ENCODE measurements at places on chromosomes 7 and 10.

DNA sequence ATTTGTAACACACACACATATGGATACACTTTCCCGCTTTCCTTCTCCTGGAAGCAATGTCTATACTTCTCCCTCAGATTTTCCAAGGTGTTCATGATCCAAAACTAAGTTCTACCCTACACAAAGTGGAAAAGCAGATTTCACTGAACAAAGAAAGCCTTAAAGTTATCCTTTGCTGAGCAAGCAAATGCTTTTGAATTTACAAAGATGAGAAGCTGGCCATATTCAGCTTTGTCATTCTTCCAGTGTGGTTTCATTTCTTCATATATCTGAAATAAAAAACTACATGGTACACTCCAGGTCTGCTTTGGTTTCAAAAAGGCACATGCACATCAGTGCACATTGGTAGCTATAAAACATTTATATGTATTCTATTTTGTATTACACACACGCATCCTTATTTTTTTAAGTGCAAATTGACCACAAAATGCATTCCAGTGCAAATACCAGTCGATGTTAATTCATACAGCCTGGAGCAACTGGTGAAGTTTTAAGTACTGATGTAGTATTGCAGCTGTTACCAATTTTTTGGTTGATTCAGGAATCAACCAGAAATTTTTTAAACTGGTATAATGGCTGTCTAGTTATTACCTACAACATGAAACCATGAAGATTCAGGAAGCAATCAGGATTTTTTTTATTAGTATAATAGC lies 65.5 kb upstream of the SRPK2 start:
- DNase-seq, result no peak

DNA sequence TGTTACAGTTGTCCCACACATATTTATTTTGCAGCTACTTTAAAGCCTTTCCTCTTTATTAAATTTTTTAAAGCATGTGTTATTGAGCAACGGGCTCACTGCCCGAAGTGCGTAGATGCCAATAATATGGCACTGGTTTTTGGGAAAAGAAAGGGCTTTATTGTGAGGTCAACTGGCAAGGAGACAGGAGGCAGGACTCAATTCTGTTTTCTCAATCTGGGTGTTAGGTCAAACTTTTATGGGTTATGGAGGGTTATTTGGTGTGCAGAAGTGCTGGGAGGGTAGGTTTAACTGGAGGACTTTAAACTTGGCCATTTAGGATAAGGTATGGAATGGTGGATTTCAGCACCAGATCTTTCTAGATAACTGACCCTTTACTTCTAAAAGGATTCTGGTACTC lies 183.6 kb downstream of the LRRC4 start:
- no peak for DNase-seq

GRCh38 chr10:96299383-96299782 lies 4.9 kb upstream of the DNTT start:
- no peak for DNase-seq

GRCh38 chr10:111116762-111117445 lies 40.1 kb downstream of the ADRA2A start:
- DNase-seq, result no peak

- no peak for DNase-seq
Observed at GRCh38 chr7:101664436-101664835, 35.3 kb upstream of the MYL10 start.

GRCh38 chr7:116030651-116031276 lies at the start of gene TFEC:
Gene TFEC, minus strand, starts transcription at chr7:116030763. Its CDS starts 46,322 bp downstream, at chr7:115984441.
- no peak for DNase-seq

- no peak for DNase-seq
Observed at GRCh38 chr7:20350996-20351692, 20.4 kb downstream of the ITGB8 start.

DNA sequence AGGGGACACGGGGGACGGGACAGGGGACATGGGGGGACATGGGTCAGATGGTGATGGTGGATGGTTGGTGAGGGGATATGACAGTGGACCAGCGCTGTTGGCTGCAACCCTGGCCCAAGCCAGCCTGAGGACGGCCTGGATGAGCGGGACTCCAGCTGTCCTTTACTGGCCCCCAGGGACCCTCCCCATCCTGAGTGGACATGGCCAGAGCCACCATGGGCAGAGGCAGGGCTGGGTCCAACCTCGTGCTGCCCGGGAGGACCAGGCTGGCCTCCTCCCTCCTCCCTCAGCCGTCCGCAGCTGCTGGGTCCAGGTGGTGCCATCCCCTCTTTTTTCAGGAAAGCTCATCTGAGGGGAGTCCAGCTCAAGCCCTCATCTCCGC lies 30.4 kb downstream of the GET4 start:
- no peak for DNase-seq

- no peak for DNase-seq
Observed at GRCh38 chr10:105356626-105357025, 715.5 kb downstream of the SORCS3 start.

GRCh38 chr7:17401791-17402627 lies 103.6 kb downstream of the AHR start:
- no peak for DNase-seq

- DNase-seq, result no peak
Observed at GRCh38 chr10:100208276-100208675, 21.1 kb downstream of the CHUK start.

GRCh38 chr7:17009933-17010332 lies 128.2 kb upstream of the AGR3 start:
- no peak for DNase-seq

DNA sequence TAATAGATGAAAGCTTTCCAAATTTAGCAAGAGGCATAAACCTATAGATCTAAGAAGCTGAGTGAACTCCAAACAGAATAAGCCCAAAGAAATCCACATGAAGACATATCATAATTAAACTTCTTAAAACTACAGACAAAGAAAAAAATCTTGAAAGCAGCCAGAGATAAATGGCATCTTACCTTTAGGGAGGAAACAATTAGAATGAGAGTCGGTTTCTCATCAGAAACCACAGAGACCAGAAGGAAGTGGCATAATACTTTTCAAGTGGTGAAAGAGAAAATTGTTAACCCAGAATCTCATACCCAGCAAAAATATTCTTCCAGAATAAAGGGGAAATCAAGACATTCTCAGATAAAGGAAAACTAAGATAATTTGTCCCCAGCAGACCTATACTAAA lies 98.9 kb upstream of the NANOS1 start:
- no peak for DNase-seq

DNA sequence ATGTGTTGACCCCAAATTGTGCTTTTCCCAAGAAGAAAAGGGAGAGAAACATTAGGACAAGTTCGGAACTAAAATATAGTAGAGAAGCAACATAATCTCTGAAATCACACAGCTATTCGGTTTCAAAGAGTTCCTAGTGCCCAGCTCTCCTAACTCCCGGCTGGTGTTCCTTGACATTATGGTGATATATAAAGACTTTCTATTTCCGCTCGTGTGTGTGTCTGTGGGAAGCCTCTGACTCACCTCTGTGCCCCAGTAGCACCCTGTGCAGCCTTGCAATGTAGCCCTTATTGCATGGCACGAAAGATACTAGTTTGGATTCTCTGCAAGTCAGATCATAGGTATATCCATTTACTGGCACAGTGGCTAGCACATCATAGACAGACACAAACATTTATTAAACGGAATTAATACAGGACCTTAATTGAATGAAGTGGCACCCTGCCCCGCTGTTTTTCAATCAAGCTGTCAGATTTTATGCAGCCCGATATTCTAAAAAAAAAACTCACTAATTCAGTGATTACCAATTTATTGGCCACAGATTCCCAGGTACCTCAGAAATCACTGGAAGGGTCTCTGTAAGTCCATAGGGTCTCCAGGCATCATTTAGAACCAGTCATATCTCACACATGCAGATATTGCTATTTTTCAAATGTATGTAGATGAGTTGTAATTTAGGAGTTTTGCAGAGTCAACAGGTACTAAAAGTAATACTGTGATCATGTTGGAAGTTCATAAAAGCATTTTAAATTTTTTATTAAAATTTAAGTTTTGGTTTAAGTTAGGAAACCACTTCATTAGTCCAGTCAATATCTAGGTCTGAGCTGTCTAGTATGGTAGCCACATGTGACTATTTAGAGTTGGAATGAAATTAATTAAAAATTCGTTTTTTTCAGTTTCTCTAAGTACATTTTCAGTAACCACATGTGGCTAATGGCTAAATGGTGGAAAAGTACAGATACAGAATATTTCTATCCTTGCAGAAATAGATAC lies 43.3 kb downstream of the SFTPD start:
- DNase-seq, result peak; percentile 2

GRCh38 chr10:78729800-78730199 lies 339.0 kb upstream of the ZMIZ1 start:
- no peak for DNase-seq

- DNase-seq, result no peak
Observed at GRCh38 chr7:151777908-151778670, 98.8 kb downstream of the PRKAG2 start.

GRCh38 chr7:137753948-137754851 lies 92.6 kb downstream of the DGKI start:
- no peak for DNase-seq

GRCh38 chr10:130395248-130395936 lies 259.2 kb downstream of the GLRX3 start:
- DNase-seq, result no peak

Data from left renal pelvis (tissue), 4 donors.